EH (cell line): ENCODE measurements at places on chromosomes 1 and 21.
A peak's percentile ranks its signal among the peaks of the same experiment; 100 is the strongest.

DNA sequence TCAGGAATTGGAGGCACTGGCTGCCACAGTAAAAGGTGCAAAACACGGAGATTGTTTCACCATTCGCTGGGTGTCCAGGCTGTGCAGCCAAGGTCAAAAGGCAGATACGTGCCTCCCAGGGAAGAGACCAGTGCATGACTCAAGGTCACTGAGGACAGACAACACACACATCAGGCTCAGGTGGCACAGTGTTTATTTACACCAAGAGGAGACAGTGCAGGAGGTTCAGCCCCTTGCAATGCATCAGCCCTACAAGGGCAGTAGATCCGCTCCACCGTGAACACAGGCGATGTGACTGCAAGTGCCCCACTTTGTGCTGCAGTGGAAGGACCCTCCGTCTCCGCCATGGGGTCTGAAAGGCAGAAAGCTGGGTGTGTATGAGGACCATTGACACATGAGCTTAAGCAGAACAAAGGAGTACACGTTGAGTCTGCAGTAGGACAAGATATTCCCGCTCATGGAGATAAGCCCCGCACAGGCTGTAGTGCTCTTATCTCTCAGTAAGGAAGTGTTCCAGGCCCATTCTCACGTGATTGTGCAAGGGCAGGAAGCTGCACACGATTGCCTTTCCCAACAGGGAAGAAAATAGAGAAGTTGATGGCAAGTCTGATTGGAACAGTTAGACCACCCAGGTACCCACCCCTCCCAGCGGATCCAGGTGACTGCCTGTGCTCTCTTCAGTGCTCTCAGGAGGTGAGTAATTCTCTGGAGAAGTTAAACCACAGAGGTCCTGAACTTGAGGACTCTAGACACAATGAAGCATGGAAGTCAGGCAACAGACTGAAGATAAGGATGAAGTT is 37.5 kb upstream of the QSOX1 start:
- no peak for DNase-seq

DNA sequence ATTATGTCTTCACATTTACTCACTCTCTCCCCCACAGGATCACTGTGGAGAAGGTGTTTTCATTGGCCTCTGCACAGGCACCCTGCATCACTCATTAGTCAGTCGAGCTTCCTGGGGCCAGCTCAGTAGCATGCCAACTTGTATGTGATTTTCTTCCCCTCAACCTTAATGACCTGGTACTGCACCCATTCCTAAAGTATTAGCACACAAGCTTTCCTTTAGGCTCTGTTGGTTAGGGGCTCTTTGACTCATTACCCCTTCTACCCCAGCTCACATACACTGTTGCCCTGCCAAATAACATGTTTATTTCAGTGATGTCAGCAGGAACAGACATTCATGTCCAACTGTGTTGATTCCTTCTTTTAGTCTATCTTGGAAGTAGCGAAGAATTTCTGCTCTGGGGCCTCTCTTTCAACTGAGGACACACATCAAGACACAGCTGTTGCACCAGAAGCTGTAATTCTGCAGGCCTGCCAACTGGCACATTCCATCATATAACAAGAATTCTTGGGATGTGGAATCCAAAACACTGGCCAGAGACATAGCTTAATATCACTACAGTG is 603.5 kb upstream of the ADAMTS5 start:
- DNase-seq: peak; percentile 96

- no peak for DNase-seq
Measured at GRCh38 chr1:38466487-38466886, 393.1 kb downstream of the RRAGC start.

DNA sequence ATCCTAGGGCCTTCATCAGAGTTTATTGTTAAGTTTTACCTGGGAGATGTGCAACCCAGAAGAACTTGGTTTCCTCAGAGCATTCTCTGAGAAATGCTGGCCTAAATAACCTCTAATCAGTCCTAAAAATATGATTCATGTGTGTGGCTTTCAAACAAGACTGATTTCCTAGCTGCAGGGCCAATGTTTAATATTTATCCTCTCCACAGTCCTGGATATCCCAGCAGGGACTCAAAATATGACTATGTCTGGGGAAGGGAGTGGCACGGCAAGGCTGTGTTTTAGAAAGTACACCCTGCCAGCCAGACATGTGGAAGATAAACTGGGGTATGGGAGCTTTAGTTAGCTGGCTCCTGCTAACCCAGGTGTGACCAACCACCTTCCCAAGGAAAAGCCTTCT is 26.3 kb downstream of the PLPP3 start:
- DNase-seq: peak; percentile 22

DNA sequence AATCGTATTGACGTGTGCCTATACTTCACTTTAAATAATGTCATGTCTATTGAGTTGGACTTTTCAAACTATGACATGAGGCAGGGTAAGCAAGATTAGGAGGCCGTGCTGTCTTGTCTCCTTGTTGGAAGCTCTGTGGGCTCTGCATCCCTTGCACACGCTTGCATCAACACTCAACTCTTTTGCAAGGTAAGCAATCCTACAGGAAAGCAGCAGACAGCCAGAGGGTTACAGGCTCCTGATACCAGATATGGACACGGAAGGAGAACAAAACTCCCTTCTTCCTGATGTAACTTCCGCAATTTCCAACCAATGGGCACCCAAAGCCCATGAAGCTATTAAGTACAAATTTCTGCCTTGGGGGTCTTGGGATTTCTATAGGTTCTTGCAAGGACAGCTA is 1520.7 kb upstream of the B3GALT2 start:
- DNase-seq: no peak

- peak; percentile 38 for DNase-seq
Measured at GRCh38 chr1:33848205-33848937, 15.5 kb upstream of the HMGB4 start.

GRCh38 chr1:14340002-14340785 is 258.3 kb upstream of the KAZN start:
- no peak for DNase-seq

- no peak for DNase-seq
Measured at GRCh38 chr1:21664806-21665588, 4.2 kb downstream of the RAP1GAP start.

DNA sequence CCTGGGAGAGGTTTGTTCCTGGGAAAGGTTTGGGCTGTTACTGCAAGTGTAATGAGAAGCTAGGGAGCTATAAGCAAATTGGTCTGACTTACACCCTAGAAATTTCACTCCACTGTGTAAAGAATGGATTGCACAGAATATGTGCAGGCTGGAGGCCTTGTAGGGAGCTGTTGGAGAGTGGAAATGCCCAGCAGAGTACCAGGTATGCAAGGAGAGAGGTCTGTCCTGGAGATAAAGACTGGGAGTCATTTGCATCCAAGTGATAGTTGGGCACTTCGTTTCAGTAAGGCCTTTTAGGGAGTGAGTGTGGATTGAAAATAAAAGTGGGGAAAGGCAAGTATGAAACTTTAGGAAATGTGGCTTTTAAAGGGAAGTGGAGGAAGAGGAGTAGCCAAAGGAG is 75.8 kb downstream of the CACNA1E start:
- DNase-seq: no peak

GRCh38 chr1:88118176-88118845 is 565.8 kb upstream of the PKN2 start:
- no peak for DNase-seq

DNA sequence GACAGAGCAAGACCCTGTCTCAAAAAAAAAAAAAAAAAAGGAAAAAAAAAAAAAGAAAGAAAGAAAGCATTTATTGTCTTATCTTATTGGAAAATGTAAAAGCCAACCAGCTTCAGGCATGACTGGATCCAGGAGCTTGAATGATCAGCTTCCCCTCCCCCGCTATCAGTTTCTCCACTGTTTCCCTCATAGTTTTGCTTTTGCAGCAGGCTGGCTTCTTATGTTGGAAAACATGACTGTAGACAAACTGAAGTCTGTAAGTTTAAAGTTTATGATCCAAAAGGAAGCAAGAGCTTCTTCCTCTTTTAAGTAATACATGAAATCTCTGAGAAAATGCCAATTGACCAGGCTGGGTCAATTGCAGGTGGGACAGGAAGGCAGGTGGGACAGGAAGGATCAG is 52.2 kb downstream of the FHAD1 start:
- no peak for DNase-seq

DNA sequence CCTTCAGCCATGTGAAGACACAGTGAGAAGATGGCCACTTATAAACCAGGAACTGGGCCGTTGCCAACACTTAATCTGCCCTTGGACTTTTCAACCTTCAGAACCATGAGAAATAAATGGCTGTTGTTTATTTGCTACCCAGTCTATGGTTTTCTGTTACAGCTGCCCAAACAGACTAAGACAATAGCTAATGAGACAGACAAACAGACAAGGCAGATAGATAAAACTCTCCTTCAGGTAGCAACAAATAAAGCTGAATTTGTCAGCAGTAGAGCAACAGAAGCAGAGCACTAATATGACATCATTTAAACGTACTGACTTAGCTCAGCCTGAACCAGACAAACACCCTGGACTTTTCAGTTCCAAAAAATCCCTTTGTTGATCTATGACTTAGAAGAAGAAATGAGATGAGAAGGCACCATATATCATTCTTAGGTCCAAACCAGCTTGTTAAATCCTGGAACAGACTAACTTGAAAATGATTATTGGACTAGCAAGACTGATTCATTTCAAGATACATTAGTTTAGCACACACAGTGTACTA is 27.0 kb downstream of the ZZZ3 start:
- no peak for DNase-seq

- DNase-seq: peak; percentile 99
Measured at GRCh38 chr1:180631766-180632325, at the start of gene XPR1. TSS of gene XPR1 (plus strand) at chr1:180632022. CDS start at chr1:180632202, 180 bp downstream.

DNA sequence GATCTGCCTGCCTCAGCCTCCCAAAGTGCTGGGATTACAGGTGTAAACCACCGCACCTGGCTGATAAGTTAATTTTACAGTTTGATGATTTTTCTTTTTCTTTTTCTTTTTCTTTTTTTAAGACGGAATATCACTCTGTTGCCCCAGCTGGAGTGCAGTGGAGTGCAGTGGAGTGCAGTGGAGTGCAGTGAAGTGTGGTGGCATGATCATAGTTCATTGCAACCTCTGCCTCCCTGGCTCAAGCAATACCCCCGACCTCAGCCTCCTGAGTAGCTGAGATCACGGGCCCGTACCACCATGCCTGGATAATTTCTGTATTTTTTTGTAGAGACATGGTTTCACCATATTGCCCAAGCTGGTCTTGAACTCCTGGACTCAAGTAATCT is 84.4 kb upstream of the CXADR start:
- no peak for DNase-seq
